ENCODE measurements at places on chromosomes 1 and 21. TPM values are rescaled to one million over a fixed set of nuclear protein-coding genes. Genes with fewer than 3 reads are reported as not detected.

GRCh38 chr1:238438311-238439270, 547.9 kb upstream of the ZP4 start:
- DNase-seq = no peak

GRCh38 chr1:222224636-222225315, 323.1 kb downstream of the HHIPL2 start:
- no peak for DNase-seq

GRCh38 chr1:230010603-230011332, 56.3 kb upstream of the GALNT2 start:
- DNase-seq = no peak

DNA sequence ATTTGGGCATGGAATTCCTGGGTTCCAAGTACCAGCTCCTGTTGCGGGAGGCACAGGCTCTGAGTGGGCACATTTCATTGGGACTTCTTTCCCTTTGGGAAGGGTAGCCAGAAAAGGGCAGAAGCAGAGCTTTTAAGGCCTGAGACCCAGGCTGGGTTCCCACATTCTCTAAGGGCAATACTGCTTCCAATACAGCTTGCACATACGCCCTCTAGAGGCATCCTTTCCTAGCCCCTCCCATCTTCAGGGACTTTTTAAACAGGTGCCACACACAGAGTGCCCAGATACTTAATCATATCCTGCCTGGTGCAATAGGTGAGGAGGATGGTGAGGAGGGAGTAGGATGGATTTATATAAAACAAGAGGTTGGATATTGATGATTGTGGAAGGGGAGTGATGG, 5.7 kb downstream of the GPR88 start:
- DNase-seq = no peak

DNA sequence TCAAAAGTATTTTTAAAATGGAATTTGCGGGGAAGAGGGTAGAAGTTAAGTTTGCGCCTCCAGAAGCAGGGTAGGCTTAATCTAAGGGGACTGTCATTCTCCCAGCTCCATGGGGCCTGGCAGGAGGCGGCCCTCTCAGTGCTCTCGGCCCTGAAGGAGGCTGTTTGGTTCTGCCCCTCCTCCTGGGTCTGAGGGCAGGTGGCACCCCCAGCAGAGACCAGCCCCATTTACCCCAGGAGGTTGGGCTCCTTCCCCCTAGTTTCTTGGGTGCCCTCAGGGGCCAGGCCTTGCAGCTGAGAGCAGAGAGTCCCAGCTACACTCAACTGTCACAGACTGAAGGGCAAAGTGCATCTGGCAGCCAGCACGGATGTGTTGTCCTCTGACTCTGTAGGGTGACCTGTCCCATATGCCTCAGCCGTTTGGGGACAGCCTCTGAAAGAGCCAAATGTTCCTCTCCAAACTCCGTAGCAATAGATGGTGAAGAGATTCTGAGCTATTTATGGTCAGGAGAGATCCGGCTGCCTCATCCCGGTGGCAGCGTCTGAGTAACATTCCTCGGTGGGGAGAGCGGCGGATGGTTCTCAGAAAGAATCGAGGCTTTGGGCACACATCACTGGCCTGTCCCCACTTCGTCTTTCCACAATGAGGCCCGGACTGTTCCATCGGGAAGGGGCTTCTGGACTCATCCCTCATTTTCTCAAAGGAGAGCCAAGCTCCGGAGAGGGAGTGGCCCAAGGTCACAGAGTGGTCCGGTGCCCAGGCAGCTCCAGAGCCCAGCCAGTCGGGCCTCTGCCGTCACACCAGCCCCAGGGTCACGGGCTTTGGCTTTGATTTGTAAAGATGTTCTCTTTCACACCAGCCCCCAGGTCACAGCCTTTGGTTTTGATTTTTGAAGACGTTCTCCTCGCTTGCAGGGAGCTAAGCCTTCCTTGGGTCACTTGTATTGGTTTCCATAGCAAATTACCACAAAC, 424.2 kb upstream of the VAMP3 start:
- no peak for DNase-seq

GRCh38 chr21:45630876-45631275, 12.6 kb upstream of the PCBP3 start:
- DNase-seq = no peak

DNA sequence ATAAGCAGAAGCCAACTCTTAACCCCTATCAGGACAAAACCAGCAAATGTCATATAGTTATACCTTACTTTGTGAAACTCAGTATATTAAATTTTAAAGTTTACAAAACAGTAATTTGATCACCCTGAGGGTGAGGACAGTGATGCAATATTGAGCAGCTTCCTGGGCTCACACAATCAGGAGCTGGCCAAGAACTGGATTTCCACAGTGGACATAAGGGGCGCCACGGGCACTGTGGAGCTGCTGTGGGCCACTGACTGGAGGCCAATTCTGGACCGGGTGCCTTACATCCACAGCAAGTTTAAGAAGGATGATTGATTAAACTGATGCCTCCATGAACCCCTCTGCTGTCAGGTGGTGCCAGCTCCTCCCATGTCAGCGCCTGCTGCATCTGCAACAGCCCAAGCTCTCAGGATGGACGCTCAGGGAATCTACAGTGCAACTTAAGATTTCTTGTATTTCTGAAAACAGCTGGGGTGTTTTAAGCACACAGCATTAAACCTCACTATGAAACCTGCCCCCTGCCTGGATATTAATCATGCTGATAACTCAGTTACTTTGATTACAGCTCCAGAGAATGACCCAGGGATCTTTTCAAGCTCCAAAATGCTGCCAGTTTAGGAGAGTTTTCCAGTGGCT, 55.9 kb downstream of the TOR3A start:
- DNase-seq = no peak

GRCh38 chr1:16013220-16013907, 4.5 kb downstream of the HSPB7 start:
- DNase-seq = peak; percentile 48

DNA sequence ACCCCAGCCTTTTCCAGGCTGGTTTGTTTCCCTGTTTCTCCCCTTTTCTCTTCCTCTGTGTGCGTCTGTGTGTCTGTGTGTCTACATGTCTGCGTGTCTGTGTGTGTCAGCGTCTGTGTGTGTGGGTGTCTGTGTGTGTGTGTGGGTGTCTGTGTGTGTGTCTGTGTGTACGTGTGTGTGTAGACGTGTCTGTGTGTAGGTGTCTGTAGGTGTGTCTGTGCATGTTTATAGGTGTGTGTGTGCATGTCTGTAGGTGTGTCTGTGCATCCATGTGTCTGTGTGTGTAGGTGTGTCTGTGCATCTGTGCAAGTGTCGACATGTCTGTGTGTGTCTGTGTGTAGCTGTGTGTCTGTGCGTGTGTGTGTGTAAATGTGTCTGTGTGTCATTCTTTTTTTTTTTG, 3.3 kb downstream of the TTLL10 start:
- no peak for DNase-seq

GRCh38 chr1:3651930-3652547, at the start of gene TP73:
Gene TP73, plus strand, starts transcription at chr1:3652516. Its CDS starts 29,850 bp downstream, at chr1:3682366.
- no peak for DNase-seq

DNA sequence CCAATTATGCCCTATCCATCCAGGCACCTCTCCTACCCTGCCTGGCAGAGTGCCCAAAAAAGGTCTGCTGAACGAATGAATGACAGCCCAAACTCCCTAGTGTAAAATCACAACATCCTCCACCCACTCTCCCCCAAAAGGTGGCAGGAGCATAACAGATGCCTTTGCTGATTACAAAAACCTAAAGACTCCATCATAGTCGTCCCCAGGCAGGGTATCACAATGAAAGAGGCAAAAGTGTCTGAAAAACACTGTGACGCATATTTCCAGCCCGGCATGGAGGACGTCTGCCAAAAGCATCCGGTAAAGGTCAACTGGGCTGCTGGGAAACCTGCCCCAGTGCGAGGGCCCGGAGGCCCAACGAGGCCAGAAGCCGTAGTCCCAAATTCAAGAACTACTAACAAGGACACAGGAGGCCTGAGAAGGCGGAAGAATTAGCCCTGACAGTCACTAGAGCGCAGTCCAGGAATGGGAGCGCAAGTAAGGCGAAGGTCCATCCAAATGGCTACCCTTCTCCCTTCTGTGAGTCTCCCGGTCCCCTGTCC, 576 bp downstream of the SMIM12 start:
- no peak for DNase-seq

DNA sequence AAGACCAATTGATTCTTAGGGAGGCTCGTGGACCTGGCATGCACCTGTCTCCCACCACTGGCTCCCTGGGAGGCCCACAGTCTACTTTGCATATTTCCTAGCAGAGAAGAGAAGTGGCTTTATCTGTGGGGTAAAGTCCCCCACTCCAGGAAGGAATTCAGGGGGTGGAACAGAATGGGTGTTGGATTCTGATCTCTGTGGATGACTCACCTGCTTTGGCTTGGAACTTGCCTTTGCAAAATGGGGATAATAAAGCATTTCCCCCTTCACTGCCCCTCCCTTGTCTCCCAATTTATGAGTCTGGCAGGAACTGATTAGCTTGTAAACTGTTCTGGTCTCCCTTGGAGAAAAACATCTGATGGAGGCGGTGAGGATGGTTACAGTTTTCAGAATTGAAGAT, 21.2 kb upstream of the OTUD3 start:
- no peak for DNase-seq

GRCh38 chr1:38360807-38361206, 314.2 kb upstream of the POU3F1 start:
- no peak for DNase-seq

MKNK1 gene
- 70.2 TPM for total RNA-seq

NAXE gene
- 53.8 TPM for total RNA-seq

DENND2C gene
- 0.67 TPM for total RNA-seq

FCRL5 gene
- 0.33 TPM for total RNA-seq

Data from activated naive CD8-positive, alpha-beta T cell treated with anti-CD3 and anti-CD28 coated beads, Interleukin-2, amount 10 ng/mL, durations not matched to agents 7 days and 5 days (primary cell).